MCF 10A (cell line): ENCODE measurements at places on chromosomes 16 and 17. TPM values are rescaled to one million over a fixed set of nuclear protein-coding genes. Genes with fewer than 3 reads are reported as not detected.

- DNase-seq = peak; percentile 13
Observed at GRCh38 chr16:50153596-50154419, 702 bp downstream of the TENT4B start.

RRN3 gene
- 38.8 and 39.7 TPM in 2 replicates for total RNA-seq

DNA sequence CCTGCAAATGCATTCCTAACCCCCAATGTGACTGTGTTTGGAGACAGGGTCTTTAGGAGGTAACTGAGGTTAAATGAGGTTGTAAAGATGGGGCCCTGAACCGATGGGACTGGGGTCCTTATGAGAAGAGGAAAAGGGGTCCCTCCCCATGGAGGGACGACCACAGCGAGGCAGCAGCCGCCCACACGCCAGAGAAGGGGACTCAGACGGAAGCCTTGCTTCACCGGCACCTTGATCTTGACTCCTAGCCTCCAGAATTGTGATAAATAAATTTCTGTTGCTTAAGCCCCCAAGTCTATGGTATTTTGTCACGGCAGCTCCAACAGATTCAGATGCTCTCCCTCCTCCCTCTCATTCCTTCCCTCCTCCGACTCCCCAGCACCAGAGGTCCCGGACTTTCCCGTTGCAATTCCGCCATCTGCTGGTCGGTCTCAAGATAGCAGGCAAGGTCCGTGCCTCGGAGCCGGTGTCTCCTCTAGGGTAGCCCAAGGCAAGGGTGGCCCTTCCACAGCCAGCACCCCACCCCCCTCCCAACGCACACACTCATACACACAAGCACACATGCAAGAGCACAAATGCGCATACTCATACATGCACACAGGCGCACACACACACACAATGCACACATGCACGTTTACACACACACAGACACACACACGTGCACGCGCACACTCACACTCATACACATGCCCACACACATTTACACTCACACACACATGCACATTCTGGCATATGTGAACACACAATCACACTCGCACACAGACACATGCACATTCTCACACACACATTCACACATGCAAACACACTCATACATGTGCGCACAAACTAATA is 23.1 kb upstream of the C16orf78 start:
- DNase-seq = peak; percentile 47

DNA sequence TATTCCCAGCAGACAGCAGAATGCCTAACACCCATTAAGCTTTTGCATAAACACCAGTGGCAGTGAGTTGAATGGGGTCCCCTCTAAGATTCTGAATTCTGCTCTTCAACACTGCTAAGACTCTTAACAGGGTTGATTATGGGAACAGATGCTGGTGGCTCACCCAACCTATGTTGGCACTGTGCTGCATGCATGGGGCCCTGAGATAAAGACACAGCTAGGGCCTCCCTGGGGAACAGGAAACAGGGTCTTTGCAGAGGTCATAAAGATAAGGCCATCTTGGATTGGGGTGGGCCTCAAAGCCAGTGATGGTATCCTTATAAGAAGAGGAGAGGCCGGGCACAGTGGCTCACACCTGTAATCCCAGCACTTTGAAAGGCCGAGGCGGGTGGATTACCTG is 190.8 kb downstream of the SLC39A11 start:
- no peak for DNase-seq

DNA sequence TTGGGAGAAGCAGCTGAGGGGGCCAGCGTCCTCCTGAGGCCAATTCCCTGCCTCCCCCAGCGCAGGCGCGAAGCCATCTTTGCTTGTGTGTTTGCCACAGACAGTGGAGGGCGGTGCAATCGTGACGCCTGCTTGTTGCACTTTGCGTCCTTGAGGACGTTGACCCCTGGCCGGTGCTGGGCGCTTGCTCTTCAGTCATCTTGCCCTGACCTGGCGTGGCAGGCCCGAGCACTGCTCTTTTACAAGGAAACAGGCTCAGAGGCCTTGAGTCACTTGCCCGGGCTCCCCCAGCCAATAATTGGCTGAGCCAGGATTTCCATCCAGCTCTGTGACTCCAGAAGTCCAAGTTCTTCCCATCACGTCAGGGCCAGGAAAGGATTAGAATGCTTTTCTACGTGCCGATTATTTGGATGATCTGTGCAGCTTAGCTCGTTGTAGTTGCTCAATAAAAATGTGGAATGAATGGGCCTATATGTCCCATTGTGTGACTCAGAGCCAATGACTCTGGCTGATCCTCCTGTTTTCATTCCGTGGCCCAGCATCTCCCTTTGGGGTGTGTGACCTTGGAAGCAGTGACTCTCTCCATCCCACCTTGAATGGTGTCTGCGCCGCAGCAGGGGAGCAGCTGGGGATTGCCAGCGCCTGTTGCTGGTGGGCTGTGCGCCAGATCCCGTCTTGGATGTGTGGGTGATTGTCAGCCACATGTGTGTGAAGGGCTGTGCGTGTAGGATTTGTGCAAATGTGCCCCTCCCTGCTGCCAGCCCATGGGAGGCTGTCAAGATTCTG is 214.1 kb downstream of the SEC14L1 start:
- peak; percentile 90 for DNase-seq

DNA sequence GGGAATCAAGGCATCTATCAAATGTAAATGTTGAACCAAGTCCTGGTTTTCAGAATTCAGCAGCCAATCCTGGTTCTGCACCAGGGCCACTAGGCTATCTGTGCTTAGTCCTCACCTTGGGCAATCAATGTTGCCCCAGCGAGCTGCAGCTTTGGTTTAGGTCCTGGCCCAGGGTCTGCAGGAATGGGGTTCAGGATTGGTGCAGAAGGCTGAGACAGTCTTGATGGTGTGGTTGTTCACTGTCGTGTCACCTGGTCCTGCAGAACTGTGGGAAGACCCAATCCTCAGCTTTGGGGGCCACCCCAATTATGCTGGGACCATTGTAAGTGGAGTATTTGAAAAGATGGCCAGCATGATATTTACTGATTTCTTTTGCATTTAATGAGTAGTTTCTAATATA is 10.6 kb downstream of the TERF2IP start:
- DNase-seq = no peak

GRCh38 chr16:87548046-87548445 is 54.3 kb upstream of the JPH3 start:
- DNase-seq = no peak

DNA sequence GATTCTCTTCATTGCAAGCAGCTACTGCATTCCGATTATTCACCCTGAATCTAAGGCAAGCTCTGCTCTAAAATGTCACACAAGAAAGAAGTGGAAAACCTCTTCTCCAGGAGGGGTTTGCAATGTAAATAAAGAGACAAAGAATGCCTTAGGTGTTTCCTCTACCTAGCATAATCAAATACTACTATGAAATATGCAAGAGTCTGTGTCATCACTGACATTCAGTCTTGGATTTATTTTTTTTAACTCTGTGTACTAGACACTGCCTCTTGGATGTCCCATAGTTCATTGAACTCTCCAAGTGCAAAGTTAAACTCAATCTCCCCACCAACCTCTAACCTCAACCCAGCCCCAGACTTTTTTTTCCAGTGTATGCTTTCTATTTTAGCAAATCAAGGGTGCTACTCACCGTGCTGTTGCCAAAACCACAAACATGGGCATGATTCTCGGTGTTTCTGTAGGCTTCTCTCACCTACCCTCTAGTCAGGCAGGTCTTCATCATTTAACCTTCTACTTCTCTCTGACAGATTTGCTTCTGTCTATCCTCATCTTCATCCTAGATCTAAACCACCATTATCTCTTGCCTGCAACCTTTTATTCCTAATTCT is 329.1 kb downstream of the CDH13 start:
- DNase-seq = no peak

GRCh38 chr16:84583995-84584394 is 33.9 kb downstream of the COTL1 start:
- no peak for DNase-seq
